ENCODE measurements at places on chromosomes 5 and 9. TPM values are rescaled to one million over a fixed set of nuclear protein-coding genes. Genes with fewer than 3 reads are reported as not detected.

Gene CD274
- under 0.01 TPM for total RNA-seq

Gene ELOVL7
- total RNA-seq, result 4.1 TPM

Gene FCN2
- total RNA-seq, result not detected

Gene IFNA8
- not detected for total RNA-seq

Gene SHISAL2B
- total RNA-seq, result not detected

Gene SPATA31E1
- total RNA-seq, result not detected

Gene PFN3
- 0.82 TPM for total RNA-seq

Gene SLC2A8
- 9.0 TPM for total RNA-seq

DNA sequence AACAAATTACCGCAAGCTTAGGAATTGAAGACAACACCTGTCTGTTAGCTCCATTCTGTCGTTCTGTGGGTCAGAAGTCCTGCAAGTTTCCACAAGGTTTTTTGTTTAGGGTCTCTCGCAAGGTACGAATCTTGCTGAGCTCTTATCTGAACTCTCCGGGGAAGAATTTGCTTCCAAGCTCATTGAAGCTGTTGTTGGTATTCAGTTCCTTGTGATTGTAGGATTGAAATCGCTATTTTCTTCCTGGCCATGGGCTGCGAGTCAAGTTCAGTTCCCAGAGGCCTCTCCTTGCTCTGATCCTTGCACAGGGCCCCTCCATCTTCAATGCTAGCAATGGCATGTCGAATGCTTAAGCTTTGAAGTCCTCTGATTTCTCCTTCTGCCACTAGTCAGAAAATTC, 53.5 kb upstream of the CNTLN start:
- DNase-seq, result no peak

GRCh38 chr5:139975306-139975705, 67.8 kb downstream of the NRG2 start:
- DNase-seq, result no peak

- DNase-seq, result peak; percentile 43
Measured at GRCh38 chr5:73451224-73452130, 2.9 kb upstream of the FOXD1 start.

DNA sequence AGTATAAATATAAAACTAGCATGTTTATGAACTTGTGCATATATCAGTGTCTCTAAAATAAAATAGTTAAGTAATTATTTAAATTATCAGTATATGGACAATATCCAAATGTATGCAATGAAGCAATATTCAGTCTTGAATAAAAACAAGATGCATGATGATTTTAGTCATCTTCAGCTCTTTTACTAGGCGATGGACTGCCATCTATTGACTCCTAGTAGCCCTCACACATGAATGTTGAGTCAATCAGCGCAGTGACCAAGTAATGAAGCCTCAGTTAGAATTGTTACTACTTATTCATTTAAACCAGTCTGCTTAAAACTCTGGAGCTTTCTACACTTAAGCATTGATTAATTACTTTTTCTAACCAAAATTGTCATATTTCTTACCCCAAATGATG, 92.9 kb upstream of the GRHPR start:
- no peak for DNase-seq

DNA sequence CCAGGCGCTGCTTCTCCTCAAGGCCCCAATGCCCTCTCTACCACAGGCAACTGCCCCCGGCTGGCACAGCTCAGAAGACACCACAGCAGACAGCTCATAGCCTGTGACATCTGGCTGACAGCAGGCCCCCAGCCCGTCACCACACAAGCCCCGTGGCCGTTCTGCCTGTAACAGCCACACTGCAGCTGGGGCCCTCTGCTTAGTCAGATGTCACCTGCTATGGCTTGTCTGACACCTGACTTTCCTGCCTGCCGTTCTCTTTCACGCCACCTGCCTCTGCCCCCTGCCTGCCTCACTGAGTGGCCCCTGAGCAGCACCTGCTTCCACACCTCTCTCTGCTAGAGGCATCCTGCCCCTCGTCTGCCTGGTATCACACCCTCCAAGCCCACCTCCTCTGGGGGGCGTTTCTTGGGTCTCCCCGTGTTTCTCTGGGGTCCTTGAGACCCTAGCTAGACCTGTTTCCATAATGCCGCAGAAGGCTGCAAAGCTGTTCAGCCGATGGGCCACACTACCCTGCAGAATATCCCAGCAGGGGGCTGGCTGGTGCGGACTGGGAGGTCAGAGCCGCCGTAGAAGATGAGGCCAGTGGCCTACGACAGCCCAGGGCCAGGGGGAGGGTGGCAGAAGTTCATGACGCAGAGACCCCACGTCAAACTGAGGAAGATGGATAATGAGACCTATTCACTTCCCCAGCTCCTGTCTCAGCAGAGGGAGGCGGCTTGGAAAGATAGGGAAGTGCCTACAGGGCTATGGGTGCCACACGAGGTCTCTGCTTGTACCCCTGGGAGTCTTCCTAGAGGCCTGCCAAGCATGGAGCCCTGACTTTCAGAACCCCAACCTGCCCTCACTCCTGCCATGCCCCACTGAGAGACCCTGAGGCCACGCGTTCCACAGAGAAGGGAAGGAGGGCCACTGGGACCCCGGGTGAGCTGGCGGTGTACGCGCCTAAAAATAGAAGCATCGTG, 95.1 kb downstream of the ZNF354C start:
- DNase-seq, result no peak

GRCh38 chr5:112863549-112863948, 2.5 kb downstream of the SRP19 start:
- no peak for DNase-seq

GRCh38 chr5:134071614-134072207, 42.8 kb upstream of the TCF7 start:
- DNase-seq, result no peak

GRCh38 chr5:80125962-80126480, 90.9 kb downstream of the THBS4 start:
- DNase-seq, result no peak

DNA sequence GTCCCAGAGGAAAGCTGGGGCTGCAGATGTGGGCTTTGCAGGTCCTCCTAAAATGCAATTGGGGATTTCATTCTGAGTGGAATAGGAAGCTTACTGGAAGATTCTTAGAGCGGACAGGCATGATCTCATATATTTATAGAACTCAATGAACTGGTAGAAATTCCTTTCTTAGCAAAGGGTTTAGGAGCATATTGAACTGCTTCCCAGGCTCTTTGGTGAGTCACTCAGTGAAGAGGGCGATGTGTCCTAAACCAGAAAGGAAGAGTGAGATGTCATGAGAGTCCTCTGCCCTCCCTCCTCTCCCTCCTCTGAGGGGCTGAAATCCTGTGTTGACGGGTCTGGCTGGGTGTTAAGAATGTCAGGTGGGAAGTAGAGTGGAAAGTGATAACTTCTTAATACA, 26.3 kb upstream of the SEMA6A start:
- DNase-seq, result no peak

DNA sequence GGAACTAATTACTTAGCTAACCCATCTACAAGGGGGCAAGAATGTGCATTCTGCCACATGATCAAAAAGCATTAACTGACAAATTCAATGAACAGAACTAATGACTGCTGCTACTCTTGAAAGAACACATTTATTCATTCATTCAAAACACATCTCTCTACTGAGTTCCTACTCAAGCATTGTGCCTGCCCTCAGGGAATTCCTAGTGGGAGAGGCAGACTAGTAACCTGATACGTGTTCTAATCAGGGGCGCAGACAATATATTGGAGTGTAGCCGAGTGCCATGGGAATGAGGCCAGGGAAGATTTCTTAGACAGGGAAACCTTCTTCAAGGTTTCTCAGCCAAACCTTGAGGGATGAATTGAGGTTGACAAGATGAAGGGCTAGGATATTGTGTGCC, 56.7 kb upstream of the PAPPA start:
- DNase-seq, result no peak

DNA sequence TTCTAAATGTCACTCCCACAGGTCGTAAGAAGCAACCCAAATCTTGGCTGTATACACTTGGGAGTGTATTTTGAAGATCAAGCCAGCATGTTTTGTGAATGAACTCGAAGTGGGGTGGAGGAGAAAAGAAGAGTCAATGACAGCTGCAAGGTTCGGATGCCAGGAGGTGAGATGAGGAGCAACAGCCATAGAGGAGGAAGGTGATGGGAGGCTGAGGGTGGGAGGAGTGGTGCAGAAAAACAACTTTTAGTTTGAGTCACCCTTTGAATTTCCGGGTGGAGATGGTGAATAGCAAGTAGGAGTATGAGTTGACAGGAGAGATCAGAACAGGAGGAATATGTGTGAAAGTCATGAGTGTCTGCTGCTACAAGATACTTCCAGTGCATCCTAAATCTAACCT, 153.6 kb downstream of the DIRAS2 start:
- DNase-seq, result no peak

- no peak for DNase-seq
Measured at GRCh38 chr5:77995793-77996409, 219.8 kb upstream of the TBCA start.

GRCh38 chr9:121620777-121621449, 30.5 kb upstream of the DAB2IP start:
- no peak for DNase-seq

DNA sequence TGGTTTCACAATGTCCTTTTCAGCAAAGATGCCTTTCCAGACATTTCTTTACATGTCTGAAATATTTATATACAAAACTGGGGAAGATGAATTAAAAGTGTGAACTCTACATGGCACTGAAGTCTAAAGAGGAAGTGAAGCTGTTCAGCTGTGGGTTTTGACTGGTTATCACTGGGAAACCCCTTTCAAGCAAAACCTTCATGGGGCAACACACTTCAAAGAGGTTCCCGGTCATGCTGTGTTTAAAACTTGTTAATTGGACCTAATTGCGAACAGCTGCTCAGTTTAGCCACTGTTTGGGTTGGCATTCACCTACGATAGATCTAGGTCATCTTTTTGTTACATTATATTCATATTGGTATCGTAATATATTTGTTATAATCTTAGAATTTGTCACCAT, 20.0 kb upstream of the GDNF start:
- no peak for DNase-seq

DNA sequence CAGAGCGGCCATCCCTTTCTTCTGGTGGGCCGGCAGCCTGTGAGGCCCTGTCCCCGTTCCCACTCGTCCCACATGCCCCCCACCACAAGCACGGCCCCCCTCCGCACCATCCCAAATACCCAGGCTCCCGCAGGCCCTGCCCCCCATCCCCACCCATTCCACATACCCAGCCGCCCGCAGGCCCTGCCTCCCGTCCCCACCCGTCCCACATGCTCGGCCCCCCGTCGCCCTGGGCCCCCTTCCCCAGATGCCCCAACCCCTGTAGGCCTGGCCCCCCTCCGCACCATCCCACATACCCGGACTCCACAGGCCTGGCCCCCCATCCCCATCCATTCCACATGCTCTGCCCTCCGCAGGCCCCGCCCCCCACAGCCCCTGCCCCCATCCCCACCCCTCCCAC, 11.5 kb downstream of the SLC6A19 start:
- DNase-seq, result no peak

GRCh38 chr5:134543820-134544614, 18.5 kb downstream of the JADE2 start:
- DNase-seq, result no peak

GRCh38 chr9:87770616-87771315, 44.8 kb downstream of the CTSL start:
- DNase-seq, result no peak

- DNase-seq, result no peak
Measured at GRCh38 chr5:135979510-135979909, 24.7 kb upstream of the LECT2 start.

GRCh38 chr9:119360237-119360636, 9.0 kb downstream of the BRINP1 start:
- DNase-seq, result no peak

DNA sequence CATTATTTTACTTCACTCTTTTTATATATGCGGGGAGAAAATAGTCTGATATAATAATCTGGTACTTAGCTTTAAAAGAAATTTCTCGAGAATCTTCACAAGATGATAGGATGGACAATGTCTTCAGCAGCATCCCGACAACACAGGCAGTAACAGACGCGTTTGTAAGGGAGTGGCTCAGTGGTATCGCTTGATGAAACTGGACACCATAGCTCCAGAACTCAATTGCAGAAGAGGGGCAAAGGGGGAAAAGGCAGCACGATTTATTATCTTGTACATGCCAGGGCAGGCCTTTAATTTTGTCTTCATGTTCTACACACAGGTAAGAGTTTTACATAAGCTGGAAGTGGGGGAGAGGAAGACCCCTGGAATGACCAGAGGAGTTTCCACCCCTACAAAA, 15.7 kb downstream of the IL4 start:
- DNase-seq, result no peak

GRCh38 chr5:68646144-68646543, 430.6 kb downstream of the PIK3R1 start:
- no peak for DNase-seq

- DNase-seq, result no peak
Measured at GRCh38 chr5:67917561-67917960, 298.0 kb upstream of the PIK3R1 start.

- DNase-seq, result no peak
Measured at GRCh38 chr5:176381979-176382378, 6.4 kb downstream of the NOP16 start.

- peak; percentile 77 for DNase-seq
Measured at GRCh38 chr5:134577796-134578577, 52.5 kb downstream of the JADE2 start.

DNA sequence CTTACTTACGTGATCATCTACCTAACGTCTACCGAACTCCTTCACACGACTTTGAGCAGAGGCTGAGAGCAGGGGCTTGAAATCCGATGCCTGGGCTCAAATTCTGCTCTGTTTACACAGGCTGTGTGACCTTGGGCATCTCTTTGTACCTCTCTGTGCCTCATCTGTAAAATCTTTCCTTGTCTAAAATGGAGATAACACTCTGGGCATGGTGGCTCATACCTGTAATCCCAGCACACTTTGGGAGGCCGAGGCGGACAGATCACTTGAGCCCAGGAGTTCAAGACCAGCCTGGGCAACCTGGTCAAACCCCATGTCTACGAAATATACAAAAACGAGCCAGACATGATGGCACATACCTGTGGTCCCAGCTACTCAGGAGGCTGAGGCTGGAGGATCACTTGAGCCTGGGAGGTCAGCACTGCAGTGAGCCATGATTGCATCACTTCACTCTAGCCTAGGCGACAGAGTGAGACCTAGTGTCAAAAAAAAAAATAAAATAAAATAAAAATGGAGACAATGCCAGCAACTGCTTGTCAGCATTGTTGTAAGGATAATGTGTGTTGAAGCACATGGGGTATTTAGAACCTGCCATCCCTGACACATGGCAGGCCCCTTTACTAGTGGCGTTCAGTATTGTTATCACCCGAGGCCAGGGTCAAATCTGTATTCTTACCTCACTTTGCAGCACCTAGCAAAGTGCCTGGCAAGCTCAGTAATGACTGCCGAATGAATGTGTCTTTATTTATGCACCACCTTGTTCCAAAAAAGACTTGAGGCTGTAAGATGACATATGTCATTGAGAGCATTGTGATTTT, 32.6 kb upstream of the CRB2 start:
- no peak for DNase-seq

GRCh38 chr5:40571729-40572128, 108.0 kb upstream of the PTGER4 start:
- no peak for DNase-seq

DNA sequence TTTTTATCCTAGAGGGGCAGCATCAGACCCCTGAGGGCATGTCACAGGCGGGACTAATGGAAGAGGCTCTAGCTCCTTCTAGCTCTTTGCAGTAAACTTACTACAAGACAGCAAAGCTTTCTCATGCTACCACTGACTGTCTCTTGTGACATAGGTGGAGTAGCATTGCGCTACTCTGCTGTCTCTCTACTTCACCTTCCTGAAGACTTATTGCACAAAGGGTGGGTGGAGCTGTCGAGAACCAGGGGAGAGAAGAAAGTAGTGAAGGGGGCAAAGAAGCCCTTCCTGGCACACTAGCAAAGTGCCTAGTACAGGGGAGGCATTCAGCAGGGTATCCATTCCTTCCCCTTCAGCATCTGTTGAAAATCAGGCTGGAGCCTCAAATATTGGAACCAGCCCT, 36.1 kb upstream of the NEK6 start:
- DNase-seq, result no peak

GRCh38 chr5:92064993-92065392, 681.9 kb upstream of the ARRDC3 start:
- no peak for DNase-seq

Data from frontal cortex (tissue), 4 donors.